ENCODE measurements at places on chromosomes 1 and 21.

- no peak for DNase-seq
Observed at GRCh38 chr1:108817016-108817415, 39.9 kb downstream of the AKNAD1 start.

- DNase-seq, result no peak
Observed at GRCh38 chr1:169914531-169914930, 20.8 kb upstream of the SCYL3 start.

GRCh38 chr1:33182401-33182841 is 578 bp upstream of the TRIM62 start:
- peak; percentile 47 for DNase-seq

DNA sequence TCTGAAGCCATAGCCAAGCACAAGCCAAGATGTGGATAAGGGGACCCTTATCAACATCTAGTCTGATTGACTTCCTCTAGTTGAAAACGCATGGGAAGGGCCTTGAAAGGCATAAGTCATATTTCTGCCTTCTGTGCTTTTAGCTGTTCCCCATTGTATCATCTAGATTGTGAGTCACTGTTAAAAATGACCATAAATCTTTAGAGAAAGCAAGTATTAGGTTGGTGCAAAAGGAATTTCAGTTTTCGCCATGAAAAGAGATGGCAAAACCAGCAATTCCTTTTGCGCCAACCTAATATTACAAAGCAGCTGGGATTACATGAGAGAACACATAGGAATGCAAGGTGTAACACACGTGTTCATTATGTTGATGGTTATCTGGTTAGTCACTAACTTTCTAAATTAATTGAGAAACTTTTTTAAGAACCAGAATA is 63.6 kb downstream of the CLIC6 start:
- DNase-seq, result no peak

GRCh38 chr1:192524223-192524622 is 51.4 kb upstream of the RGS1 start:
- no peak for DNase-seq

DNA sequence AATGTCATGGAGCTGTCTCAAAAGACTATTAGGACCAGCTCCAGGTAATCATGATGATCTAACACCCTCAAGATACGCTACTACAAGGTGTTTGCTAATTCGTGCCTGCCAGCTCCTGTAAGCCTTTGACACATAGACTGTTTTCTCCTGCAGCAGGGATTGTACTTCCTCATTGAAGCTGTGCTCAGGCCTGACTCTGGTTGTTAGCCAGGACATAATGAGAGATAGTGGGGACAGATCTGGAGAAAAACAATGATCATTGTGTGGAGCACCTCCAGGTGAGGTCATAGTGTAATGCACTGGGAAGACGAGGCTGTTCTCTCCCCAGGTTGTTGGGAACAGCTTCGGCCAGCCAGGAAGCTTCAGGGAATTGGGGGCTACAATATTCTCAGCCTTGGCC is 94.6 kb downstream of the SETD4 start:
- DNase-seq, result no peak

- DNase-seq, result no peak
Observed at GRCh38 chr1:212481438-212481767, 48.7 kb downstream of the NENF start.

DNA sequence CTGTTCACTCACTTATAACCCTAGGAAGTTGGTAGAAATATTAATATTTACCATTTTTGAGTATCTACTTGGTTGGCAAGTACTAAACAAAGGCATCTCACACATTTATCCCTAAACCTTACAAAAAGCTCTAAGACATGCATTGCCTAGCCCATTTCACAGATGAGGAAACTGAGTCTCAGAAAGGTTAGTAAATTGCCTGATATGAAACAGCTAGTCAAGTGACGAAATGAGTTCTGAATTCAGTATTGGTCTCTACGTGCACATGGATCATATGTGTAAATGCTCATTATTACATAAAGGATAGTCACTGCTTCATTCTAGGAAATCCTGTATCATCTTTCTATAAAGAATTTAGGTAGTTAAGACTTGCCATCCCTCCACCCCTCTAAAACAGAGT is 105.1 kb downstream of the BARHL2 start:
- DNase-seq, result no peak

DNA sequence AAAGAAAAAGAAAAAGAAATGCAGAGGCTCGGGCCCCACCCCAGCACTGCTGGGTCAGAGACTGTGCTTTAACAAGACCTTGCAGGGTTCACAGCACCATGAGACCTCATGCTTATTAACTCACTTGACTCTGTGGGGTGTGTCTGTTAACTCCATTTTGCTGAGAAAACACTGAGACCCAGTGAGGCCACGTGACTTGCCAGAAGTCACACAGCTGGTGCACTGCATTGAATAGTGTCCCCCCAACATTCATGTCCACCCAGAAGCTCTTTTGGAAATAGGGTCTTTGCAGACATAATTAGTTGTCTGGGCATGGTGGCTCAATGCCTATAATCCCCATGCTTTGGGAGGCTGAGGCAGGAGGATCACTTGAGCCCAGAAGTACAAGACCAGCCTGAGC is 39.7 kb downstream of the CHD5 start:
- DNase-seq, result no peak

GRCh38 chr1:22420455-22421053 is 31.1 kb upstream of the ZBTB40 start:
- peak; percentile 28 for DNase-seq

DNA sequence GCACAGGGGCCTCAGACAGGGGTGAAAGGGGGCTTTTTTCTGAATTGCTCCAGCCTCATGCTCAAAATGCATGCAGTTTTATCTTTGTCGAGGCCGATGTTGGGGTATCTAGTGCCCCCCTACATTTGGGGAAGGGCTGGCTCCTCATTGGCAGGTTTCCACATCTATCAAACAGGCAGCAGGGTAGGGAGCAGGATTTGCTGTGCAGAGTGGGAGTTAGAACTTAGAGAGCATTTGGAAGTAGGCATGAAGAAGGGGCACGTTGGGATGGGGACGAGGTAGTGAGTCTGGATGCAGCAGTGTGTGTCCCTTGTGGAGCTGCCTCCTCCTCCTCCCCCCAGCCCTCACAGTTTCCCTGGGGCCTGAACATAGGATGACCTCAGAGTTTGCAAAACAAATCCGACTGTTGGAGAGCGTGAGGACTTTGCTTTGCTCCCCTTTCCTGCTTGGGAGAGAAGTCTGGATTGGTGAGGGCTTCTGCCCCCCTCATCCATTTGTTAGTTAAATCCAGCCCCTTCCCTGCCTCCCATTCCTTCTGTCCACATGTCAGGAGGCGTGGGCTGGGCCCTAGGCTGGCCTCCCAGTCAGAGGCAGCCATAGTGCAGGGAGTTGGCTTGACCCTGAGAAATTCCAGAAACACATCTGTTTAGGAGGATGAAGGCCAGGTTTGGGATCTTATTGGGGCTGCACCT is 36.9 kb upstream of the GPR37L1 start:
- no peak for DNase-seq

DNA sequence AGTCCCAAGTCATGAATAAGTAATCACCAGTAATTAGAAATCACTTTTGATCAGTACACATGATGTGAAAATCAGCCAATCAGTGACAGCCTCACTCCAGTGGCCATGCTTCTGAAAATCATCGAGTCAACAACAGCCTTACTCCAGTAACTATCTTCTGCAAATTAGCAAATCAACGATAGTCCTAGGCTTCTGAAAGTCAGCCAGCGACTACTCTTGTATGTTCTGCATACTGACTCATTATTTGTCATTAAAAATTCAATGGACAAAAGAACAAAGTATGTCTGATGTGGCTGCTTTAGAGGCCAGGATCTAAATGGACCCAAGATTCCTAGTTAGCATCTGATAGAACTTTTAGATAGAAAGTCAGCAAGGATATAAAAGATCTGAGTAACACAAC is 102.5 kb downstream of the GPR52 start:
- no peak for DNase-seq

DNA sequence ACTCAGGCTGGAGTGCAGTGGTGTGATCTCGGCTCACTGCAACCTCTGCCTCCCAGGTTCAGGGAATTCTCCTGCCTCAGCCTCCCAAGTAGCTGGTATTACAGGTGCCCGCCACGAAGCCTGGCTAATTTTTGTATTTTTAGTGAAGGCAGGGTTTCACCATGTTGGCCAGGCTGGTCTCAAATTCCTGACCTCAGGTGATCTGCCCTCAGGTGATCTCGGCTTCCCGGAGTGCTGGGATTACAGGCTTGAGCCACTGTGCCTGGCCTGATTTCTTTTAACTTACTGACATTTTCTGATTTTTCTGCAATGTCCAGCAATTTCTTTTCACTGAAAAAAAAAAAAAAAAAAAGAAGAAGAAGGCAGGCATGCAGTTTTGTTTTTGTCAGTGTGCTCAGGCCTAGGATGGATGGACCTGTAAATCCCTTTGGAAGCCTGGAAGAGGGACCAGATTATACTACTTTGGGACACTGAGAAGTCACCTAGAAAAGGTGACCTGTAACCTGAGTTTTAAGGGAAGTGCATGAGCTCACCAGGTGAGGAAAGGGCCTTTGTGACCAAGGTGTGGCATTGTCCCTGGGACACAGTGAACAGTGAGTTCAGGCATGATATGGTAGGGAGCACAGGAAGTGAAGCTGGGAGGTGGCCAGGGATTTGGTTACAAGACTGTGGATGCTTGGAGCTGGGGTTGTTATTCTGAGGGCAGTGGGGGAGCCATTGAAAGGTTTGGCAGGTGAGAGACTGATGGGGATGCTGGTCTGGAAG is 2.7 kb upstream of the TMEM61 start:
- no peak for DNase-seq

- no peak for DNase-seq
Observed at GRCh38 chr21:17987382-17988101, 168.4 kb upstream of the C21orf91 start.

DNA sequence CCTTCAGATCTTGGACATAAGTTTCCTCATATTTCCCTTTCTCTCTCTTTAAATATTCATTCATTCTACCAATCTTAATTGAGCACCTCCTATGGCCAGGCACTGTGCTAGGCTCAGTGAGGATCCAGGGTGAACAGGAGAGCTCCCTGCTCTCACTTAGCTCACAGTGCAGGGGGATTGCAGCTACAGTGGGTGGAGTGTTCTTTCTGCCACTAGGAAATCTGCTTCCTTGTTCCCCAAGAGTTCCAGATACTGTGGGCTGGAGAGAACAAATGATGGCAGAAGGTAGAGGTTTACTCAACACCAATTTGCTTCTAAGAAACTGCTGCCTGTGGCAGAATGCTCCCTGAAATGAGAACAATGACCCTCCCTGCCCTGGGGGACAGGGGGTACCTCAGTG is 5.1 kb upstream of the FABP3 start:
- no peak for DNase-seq

- peak; percentile 3 for DNase-seq
Observed at GRCh38 chr1:90721210-90722194, 4.4 kb upstream of the BARHL2 start.

GRCh38 chr21:28421716-28422524 is 570.8 kb downstream of the LTN1 start:
- DNase-seq, result peak; percentile 92

DNA sequence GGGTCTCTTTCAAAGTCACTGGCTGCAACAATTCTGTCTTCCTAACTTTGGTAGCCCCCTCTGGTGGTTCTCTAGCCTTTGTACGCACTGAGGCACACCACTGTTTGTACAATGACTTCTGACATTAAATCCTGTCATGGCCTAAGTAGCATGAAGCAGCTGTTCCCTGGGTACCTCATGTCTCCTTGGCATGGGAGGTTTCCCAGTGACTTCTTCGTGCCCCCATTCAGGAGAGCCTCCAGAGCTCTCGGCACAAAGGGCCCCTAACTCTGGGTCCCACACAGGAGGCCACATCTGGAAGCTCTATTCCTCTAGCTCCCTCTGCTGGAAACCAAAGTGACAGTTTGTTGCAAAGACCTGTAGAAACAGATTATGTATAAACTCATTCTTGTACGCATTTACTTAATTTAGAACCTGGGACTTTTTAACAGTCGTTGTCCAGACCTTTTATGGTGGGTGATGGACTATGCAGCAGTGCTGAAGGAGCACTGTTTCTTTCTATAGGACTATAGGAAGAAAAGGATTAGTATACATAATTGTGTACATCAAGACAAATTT is 13.4 kb downstream of the SWT1 start:
- DNase-seq, result no peak

DNA sequence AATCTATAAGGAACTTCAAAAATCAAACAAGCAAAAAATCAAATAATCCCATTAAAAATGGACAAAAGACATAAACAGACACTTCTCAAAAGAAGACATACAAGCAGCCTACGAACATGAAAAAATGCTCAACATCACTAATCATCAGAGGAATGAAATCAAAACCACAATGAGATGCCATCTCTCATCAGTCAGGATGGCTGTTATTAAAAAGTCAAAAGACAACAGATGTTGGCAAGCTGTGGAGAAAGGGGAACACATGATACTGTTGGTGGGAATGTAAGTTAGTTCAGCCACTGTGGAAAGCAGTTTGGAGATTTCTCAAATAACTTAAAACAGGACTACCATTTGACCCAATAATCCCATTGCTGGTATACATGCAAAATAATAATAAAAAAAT is 226.4 kb downstream of the S1PR1 start:
- no peak for DNase-seq

DNA sequence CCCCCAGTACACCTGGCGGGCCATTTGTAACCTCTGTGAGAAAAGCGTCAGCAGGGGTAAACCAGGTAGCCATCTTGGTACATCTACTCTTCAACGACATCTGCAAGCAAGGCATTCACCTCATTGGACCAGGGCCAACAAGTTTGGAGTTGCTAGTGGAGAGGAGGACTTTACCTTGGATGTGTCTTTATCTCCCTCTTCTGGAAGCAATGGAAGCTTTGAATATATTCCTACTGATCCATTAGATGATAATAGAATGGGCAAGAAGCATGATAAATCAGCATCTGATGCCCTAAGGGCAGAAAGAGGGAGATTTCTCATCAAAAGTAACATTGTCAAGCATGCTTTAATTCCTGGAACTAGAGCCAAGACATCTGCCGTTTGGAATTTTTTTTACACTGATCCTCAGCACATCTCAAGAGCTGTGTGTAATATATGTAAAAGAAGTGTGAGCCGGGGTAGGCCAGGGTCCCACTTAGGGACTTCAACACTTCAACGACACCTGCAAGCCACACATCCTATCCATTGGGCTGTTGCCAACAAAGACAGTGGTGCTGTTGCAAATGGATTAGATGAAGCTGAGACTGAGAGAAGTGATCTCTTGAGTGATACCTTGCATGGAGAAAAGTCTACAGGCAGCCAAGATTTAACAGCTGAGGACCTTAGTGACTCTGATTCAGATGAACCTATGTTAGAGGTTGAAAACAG is 2.7 kb downstream of the ZBED6 start:
- no peak for DNase-seq

DNA sequence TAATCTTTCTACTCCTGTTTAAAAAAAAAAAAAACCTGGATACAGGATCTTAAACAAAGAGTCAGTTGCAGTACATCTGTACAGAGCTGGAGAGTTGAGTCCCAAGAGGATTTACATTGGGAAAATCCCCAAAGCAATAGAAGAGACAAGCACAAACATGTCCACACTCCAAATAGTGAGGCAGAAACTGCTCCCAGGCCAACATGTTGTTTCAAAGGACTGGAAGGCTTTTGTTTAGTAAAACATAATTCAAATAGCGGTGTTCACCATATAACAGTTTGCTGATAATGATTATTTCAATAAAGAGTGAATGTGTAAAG is 425.4 kb downstream of the ADGRL2 start:
- DNase-seq, result no peak

GRCh38 chr1:183417772-183418491 is at the start of gene NMNAT2:
Gene NMNAT2 (minus strand): TSS chr1:183418380. CDS start chr1:183418267, 113 bp downstream.
- no peak for DNase-seq
